ENCODE measurements at places on chromosomes 5 and 9.

- DNase-seq = no peak
Observed at GRCh38 chr5:66701244-66701643, 105.1 kb downstream of the MAST4 start.

DNA sequence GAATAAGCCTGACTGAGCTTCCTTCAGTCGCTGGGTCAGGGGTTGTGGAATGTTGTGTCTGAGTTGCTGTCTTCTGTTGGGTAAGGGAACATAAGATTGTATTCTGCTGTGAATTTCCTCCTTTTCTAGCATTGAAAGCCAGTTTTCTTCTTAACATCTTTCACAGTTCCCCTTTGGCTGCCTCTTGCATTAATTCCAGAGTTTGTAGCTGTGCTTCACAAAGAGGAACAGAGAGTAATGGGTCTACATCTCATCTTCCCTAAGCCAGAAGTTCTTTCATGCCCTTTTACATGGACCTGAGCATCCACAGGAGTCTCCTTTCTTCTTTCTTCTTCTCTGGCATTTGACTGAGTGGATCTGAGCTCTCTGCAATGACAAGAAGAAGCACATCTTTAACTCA lies 686.8 kb downstream of the KCTD16 start:
- DNase-seq = no peak

- DNase-seq = no peak
Observed at GRCh38 chr9:130688072-130688471, 5.5 kb upstream of the EXOSC2 start.

DNA sequence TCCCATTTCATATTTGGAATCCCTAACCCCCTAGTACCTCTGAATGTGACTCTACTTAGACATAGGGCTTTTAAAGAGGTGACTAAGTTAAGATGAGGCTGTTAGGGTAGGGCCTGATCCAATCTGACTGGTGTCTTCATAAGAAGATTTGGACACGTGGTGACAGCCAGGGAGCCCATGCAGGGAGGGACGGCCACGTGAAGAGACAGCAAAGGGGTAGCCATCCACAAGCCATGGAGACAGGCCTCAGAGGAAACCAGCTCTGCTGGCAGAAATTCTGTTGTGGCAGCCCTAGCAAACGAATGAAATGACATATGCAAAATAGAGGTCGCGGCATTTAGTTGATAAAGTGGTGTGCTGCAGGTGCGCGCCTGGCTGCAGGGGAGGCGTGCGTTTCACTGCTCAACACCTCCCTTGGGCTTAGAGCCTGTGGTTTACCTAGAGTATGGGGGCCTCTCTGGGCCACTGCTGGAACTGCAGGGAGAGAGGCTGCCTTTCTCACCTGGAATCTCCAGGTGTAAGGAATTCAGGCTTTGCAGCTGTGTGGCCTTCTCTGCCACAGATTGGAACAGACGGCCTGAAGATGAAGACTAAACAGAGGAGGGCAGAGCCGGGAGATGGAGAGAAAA lies 7.1 kb upstream of the AFAP1L1 start:
- no peak for DNase-seq

GRCh38 chr9:38298503-38298902 lies 94.0 kb upstream of the ALDH1B1 start:
- no peak for DNase-seq

- no peak for DNase-seq
Observed at GRCh38 chr9:126773004-126773607, 31.7 kb upstream of the ZBTB43 start.

DNA sequence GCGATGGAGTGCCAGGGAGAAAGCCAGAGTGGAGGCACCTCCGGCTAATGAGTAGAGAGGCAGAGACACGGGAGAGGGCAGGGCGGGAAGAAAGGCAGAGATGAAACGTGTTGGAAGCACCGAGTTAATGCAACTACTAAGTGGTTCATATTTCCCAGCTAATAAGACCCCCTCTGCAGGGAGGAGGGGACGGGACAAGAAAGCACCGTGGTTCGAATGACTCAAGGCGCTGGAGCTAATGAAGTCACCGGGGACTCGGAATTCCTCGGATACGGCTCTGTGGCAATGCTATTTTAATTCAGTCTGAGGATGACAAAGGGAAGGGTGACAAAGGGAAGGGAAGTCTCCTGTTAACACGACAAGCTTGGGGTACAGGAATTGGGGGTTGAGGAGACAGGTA lies 54.5 kb upstream of the RAPGEF1 start:
- no peak for DNase-seq

DNA sequence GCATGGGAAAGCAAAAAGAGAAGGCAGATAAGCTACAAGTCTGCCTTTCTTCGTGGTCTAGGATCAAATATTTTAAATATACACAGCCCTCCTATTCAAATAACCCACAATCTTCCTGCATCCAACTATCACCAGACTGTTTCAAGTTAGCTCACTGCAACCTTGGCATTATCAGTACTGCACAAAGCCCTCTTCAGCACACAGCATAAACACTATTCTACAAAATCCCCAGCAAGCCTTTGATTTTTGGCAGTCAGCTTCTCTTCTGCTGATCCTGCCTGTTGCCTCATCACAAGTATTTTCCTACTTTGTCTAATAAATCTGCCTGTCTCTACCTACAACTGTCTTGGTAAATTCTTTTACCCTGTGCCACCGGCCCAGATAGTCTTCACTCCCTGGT lies 142.9 kb downstream of the COX7C start:
- DNase-seq = no peak

DNA sequence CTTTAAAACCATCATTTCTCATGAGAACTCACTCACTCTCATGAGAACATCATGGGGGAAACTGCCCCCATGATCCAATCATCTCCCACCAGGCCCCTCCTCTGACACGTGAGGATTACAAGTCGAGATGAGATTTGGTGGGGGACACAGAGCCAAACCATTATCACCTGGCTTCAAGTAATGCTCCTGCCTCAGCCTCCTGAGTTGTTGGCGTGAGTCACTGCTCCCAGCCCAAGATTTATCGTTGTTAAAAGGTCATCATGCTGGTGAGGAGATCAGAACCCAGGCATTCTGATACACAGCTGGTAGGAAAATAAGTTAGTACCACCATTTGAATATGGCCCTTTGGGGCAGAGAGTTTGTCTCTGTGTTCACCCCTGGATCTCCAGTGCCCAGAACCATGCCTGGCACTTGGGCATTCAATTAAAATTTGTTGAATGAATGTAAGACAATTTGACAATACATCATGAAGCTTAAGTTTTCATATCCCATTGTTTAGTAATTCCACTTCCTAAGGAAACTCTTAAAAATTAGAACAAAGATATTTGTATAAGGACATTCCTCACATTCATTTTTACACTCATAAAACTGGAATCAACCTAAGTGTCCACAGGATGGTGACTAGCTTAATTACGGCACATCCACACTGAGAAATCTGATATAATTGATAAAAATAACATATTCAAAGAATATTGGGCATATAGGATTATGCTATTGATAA lies 58.0 kb upstream of the COL15A1 start:
- DNase-seq = no peak

GRCh38 chr5:151868451-151868850 lies 56.2 kb downstream of the GLRA1 start:
- DNase-seq = no peak

DNA sequence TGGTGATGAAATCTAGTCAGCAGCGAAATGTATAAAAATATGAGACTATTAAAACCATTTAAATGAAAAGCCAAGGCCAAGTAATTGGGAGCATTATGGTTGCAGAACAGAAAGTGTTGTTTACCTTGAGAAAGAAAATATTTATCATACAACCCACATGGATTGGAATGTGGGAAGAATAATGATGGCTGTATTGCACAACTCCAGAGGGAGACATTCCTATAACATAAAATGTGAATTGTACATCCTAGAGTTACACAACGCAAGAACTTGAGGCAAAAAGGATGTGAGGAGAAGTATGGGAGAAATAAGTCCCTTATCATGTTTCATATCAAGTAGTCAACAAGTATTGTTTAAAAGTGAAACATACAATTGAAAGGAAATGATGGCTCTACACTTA lies 1014.0 kb upstream of the SEMA6A start:
- no peak for DNase-seq

DNA sequence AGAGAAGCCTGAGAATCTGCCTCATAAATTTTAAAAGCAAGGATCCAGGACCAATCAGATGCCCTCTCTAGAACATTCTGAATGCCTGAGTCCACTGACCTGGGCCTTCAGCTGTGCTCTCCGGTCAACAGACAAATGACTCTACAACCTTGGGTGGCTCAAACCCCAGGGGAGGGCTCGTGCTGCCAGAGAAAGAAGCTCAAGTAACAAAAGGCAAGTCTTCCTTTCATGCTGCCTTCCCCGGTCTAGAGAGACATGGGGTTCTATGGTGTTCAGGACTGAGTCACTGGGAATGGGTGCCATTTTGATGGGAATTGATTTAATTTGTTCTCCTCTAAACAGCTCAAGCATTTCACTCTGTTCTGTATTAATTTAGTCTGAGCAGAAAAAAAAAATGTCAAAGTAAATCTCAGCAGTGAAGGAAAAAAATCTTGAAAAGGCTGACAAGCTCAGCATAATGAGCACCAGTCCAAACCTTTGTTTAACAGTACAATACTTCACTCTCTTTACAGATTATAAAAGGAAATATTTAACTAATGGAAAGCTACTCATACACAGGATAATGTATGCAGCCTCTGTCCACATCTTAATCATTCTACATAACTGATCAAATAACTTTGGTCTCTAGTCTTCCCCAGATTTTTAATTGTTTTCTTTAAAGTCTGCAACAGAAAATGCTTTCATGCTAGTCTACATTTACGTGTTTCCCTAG lies 191.0 kb downstream of the GLIS3 start:
- no peak for DNase-seq

GRCh38 chr9:83639266-83639665 lies 16.3 kb downstream of the IDNK start:
- no peak for DNase-seq

DNA sequence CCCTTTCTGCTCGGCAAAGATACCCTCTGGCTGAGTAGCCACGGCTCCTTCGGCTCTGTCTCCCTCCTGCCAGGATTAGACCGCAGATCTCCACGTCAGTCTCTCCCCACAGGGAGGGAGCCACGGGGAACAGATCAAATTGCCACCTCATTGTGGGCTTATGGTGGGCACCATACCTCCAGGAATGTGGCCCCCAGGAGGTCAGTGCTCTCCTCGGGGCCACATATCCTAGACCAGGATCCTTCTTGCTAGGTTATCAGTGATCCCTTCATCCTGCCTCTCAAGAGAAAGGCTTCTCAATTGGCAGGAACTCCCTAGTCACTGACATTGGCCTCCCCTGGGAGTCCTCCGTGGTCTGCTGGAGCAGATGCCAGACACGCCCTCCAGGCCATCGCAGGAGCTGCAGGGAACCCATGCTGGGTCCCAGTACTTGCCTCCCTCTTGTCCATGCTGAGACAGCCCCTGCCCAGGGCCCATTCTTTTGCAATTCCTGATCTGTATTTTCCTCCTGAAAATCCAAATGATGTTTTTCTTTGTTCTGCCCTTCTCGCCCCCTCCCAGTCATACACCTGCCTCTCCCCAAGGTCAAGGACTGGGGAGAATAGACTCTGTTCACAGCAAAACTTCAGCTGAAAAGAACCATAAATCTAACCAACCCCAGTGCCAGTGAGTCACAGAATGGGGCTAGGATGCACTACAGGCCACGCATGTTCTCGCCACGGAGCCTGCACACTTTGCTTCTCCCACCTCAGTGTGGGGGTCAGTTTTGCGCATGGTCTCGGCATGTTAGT lies 31.6 kb upstream of the ENHO start:
- no peak for DNase-seq

- no peak for DNase-seq
Observed at GRCh38 chr9:111957856-111958631, 61.4 kb downstream of the UGCG start.

- DNase-seq = no peak
Observed at GRCh38 chr9:125847735-125848134, 100.6 kb downstream of the PBX3 start.

- no peak for DNase-seq
Observed at GRCh38 chr9:116442528-116442927, 244.6 kb upstream of the TRIM32 start.

DNA sequence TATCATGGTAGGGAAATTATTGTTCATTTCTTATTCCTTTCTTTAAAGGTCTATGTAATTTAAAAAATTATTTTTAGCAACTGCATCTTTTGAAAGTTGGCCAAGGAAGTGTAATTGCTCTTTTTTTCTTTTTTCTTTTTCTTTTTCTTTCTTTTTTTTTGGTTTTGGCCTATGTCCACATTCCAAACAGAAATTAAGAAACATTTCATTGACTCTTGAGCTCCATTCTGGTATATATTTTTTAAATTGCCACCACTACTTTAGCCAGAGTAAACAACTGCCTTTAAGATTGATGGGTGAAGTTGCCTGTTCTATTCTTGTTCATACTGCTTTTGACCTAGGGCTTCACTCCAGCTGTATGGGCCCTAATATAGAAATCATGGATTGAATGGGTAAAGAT lies 75.8 kb upstream of the TMEM171 start:
- DNase-seq = no peak

DNA sequence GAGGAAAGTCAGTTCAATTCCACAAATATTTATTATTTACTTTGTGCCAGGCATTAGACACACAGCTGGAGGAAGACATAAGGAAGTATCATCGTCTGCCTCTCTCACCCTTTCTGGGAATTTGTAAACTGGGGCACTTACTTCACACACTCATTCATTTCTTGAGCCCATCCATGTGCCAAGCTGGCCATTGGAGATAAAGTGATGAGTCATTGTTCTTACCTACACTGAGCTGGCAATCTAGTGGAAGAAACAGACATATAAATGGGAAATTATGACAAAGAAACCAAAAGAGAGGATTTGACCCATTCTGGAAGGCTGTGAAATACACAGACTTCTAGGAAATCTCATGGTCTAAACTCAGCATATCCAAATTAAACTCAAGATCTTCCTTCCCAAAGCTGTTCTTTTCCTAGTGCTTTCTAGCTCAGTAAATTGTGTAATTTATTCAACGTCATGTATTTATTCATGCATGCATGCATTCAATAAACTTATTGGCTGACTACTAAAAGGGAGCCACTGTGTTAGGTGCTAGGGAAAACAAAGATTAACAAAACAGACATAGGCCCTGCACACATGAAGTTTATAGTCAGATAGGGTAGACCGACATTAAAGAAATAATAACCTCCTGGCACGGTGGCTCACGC lies 65.3 kb downstream of the SH3RF2 start:
- no peak for DNase-seq

DNA sequence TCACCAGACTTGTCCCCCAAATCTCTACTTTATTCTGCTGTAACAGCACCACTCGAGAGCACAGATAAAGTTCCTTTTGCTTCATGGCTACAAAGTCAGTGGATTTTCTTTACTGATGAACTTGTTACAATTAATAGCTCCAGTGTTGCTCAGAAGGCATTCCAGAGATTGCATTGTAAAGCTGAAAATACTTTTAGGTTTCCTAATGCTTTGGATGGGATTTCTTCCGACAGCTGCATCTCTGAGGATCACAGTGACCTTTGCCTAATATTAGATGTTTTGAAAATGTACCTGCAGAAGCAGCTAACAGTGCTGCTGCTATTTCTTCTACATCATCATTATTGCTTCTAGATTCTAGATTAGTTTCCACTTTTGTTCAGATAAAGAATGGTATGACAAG lies 58.8 kb upstream of the TMEM171 start:
- DNase-seq = no peak

GRCh38 chr5:54148067-54148845 lies 162.1 kb downstream of the ARL15 start:
- DNase-seq = no peak

All from type B pancreatic cell (in vitro differentiated cells).